ENCODE measurements at places on chromosomes 6 and 20. TPM values are rescaled to one million over a fixed set of nuclear protein-coding genes. Genes with fewer than 3 reads are reported as not detected.

- H3K27me3 ChIP-seq, result peaks cover 88% of the 10 kb centered on the region
- peak overlapping the region; percentile 22 for H3K4me3 ChIP-seq
- H3K27ac ChIP-seq, result no peak overlapping the region
- H3K4me1 ChIP-seq, result peaks cover 25% of the 10 kb centered on the region
- no peak for DNase-seq
Observed at GRCh38 chr20:21101932-21102575, 4.1 kb downstream of the LINC00237 start.

DNA sequence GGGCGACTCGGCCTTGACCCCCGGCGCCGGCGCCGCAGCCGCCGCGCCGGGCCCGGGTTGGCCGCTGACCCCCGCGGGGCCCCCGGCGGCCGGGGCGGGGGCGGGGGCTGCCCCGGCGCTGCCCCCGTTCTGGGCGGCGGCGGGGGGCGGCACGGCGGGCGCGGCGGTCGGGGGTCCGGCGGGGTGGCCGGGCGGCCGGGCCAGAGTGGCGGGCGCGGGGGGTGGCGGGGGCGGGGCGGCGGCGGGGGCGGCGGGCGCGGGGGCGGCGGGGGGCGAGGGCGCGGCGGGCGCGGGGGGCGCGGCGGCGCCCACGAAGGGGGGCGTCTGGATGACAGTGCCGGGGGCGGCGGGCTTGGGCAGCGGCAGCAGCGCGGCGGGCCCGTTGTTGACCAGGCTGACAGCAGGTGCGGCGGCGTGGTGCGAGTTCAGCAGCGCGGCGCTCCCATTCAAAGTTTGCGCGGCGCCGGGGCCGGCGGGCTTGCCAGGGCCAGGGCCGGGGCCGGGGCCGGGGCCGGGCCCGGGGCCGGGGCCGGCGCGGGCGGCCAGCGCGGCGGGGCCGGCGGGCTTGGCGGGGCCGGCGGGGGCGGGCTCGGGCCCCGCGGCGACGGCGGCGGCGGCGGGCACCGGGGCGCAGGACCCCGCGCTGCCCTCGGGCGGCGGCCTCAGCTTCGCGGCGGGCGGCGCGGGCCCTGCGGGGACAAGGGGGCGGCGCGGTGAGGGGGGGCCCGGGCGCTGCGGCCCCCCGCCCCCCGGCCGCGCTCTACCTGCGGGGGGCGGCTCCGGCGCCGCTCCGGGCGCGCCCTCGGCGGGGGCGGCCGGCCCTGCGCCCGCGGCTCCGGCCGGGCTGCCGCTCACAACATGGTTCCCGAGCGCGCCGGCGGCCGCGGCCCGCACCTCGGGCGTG is 659 bp downstream of the TAF4 start:
- peak overlapping the region; percentile 78 for H3K4me3 ChIP-seq
- no peak overlapping the region for H3K27ac ChIP-seq
- H3K4me1 ChIP-seq, result peaks cover 32% of the 10 kb centered on the region

DNA sequence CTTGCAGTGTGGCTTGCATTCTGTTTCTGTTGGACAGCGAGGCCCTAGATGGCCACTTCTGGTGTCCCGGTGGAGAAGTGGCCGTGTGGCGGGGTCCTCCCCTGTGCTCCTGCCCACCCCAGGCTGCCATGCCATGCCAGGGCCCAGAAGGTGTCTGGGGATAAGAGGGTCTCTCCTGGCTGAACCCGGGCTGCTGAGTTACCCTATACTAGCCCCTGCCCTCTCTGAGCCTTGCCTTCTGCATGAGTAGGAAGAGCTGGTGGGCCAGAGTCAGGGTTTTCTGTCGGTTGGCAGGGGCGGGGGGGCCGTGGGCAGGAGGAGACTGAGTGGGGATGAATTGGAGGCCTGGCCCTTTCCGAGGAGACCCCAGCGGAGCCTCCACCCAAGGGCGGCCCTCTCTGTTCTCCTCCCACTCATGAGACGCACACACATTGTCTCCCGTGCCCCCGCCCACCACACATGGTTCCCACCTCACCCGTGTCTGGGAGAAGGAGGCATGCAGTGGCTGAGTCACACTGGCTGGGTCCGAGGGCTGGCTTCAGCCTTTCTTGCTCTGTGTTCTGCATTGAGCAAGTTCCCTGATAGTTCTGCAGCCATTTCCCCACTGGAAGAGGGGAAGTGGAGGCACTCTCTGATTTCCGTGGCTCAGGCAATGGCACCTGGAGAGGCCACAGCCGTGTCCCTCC is 24.6 kb downstream of the VSTM2L start:
- H3K27ac ChIP-seq, result no peak overlapping the region
- no peaks in the 10 kb centered on the region for H3K4me1 ChIP-seq
- H3K27me3 ChIP-seq, result peaks cover 4% of the 10 kb centered on the region
- peaks cover 3% of the 10 kb centered on the region for H3K36me3 ChIP-seq
- DNase-seq, result peak; percentile 82

GRCh38 chr6:8005136-8005535 is 59.1 kb downstream of the BLOC1S5 start:
- no peak overlapping the region for H3K4me3 ChIP-seq
- no peak overlapping the region for H3K27ac ChIP-seq

Gene BACH2
- total RNA-seq, result 2.6 TPM

Gene SCGN
- total RNA-seq, result not detected

Gene ZNF318
- total RNA-seq, result 26.0 TPM

Gene ULBP3
- 3.0 TPM for total RNA-seq

Gene HIVEP1
- 23.0 TPM for total RNA-seq

Gene VWA7
- 0.94 TPM for total RNA-seq

Gene AMD1
- 34.0 TPM for total RNA-seq
